ENCODE measurements at places on chromosomes 13 and 19. TPM values are rescaled to one million over a fixed set of nuclear protein-coding genes. Genes with fewer than 3 reads are reported as not detected.

GRCh38 chr13:73988461-73988860 is 145.7 kb downstream of the KLF12 start:
- H3K27me3 ChIP-seq: no peaks in the 10 kb centered on the region
- no peaks in the 10 kb centered on the region for H3K36me3 ChIP-seq
- no peaks in the 10 kb centered on the region for H3K4me1 ChIP-seq

DNA sequence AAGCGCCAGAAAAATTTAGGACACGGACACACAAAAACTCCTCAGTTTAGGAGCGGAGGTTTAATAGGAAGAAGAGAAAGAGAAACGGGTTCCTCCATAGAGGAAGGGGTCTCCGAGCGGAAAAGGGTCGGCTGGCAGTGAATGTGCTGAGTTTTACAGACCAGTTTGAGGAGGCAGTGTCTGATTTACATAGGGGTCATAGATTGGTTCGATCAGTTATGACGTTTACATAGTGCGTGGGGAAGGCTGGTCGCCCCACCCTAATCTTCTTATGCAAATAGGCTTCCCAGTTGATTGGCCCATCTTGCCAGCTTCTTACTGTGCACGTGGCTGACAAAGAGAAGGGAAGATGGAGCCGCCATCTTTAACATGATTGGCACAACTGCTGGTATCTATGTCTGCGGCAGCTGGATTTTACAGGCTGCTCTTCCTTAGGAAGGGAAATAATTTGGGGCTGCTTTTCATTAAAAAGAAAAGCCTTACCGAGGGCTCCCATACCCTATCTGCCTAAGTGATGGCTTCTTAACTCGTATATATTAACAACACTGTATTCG is 1.2 kb upstream of the ZNF225 start:
- H3K4me3 ChIP-seq: no peak overlapping the region
- peaks cover 16% of the 10 kb centered on the region for H3K4me1 ChIP-seq

GRCh38 chr13:65529541-65529940 is 1700.6 kb downstream of the PCDH9 start:
- H3K4me3 ChIP-seq: no peak overlapping the region
- no peak for DNase-seq
- no peak overlapping the region for H3K27ac ChIP-seq
- no peaks in the 10 kb centered on the region for H3K4me1 ChIP-seq
- H3K27me3 ChIP-seq: no peaks in the 10 kb centered on the region

DNA sequence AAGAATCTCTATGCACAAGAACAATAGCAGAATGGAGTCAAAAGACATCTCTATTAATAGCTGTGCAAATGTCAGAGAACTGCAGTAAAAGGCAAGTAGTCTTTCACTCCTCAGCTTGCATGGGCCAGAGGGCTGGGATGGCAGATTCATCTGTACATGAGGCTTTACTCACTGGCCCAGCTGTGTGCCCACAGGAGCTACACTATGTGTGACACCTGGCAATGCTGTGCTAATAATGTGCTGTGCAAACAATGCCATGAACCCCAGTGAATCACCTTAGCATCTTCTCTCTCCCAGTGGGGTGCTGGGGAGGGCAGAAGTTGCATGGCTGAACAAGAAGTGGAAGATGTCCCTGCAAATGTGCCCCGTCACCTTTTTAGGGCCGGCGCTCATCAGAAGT is 73.1 kb downstream of the KL start:
- H3K4me1 ChIP-seq: no peaks in the 10 kb centered on the region
- no peaks in the 10 kb centered on the region for H3K27me3 ChIP-seq
- no peaks in the 10 kb centered on the region for H3K36me3 ChIP-seq
- H3K4me3 ChIP-seq: no peak overlapping the region
- H3K27ac ChIP-seq: no peak overlapping the region

GRCh38 chr13:80086304-80086721 is 254.6 kb downstream of the SPRY2 start:
- no peaks in the 10 kb centered on the region for H3K27me3 ChIP-seq
- no peak for DNase-seq
- H3K4me3 ChIP-seq: no peak overlapping the region
- H3K27ac ChIP-seq: no peak overlapping the region
- no peaks in the 10 kb centered on the region for H3K4me1 ChIP-seq

DNA sequence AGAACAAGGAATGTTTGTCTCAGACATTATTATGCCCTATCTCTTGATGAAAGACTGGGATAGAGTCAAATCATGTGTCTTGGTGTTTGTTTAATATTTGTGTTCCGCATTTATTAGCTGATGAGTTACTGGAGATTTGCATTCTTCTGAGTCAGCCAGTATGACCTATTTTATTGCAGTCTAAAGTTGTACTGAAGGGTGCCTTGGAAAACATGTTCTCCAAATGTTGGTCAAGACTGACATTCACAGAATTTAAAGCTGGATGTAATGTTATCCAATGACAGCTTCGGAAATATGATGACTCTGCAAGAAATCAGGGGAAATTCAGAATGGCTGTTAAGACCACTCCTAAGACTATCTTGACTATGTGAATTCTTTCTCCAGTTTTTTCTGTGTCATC is 134.0 kb downstream of the KCNRG start:
- no peak for DNase-seq
- H3K27me3 ChIP-seq: no peaks in the 10 kb centered on the region
- H3K36me3 ChIP-seq: no peaks in the 10 kb centered on the region
- no peak overlapping the region for H3K4me3 ChIP-seq
- no peak overlapping the region for H3K27ac ChIP-seq

DNA sequence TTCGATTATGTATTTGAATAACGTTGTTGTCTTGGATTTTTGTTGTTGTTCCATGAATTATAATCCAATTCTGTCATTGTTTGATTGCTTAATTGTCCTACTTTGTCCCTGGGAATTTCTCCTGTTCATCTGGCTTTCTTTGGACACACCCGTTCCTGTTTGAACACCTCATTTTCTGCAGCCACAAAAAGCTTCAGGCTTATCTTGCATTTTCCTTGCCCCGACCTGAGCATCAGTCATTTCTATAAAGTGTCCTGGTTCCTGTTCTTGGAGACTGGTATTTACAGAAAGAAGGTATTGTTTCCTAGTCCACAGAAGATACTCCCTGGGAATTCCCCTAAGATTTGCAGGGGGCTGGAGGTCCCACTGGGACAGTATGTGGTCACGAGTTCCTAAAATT is 731.8 kb upstream of the ARGLU1 start:
- H3K4me3 ChIP-seq: no peak overlapping the region
- DNase-seq: no peak
- no peak overlapping the region for H3K27ac ChIP-seq
- H3K27me3 ChIP-seq: no peaks in the 10 kb centered on the region
- H3K36me3 ChIP-seq: no peaks in the 10 kb centered on the region

The SIGLEC9 gene
- 4.6 TPM for total RNA-seq

GRCh38 chr19:2374808-2375207 is 14.7 kb downstream of the TMPRSS9 start:
- H3K4me1 ChIP-seq: no peaks in the 10 kb centered on the region
- peaks cover 31% of the 10 kb centered on the region for H3K27me3 ChIP-seq
- H3K36me3 ChIP-seq: no peaks in the 10 kb centered on the region
- no peak overlapping the region for H3K4me3 ChIP-seq
- no peak for DNase-seq
- no peak overlapping the region for H3K27ac ChIP-seq

DNA sequence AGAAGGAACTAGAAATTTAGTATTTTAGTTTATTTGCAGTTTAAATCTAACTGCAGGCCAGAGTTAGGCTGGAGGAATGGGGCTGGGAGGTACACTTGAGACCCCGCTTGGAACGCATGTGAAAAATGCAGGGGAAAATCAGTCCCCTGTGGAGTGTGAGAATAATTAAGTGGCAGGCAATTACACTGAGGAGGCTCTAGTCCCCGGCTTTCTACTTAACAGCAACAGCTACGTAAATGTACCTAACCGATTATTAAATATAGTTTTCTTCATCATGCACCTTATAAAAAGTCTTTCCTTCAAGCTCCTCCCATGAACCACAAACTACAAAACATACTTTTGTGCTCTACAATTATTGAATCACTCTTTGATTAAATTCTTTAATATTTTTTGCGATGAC is 804 bp downstream of the ZNF708 start:
- peak overlapping the region; percentile 73 for H3K27ac ChIP-seq
- H3K36me3 ChIP-seq: peaks cover 20% of the 10 kb centered on the region
- no peak for DNase-seq
- H3K27me3 ChIP-seq: no peaks in the 10 kb centered on the region
- no peaks in the 10 kb centered on the region for H3K4me1 ChIP-seq
- peak overlapping the region; percentile 86 for H3K4me3 ChIP-seq

GRCh38 chr13:112374271-112374670 is 1.9 kb upstream of the SPACA7 start:
- no peak for DNase-seq
- no peaks in the 10 kb centered on the region for H3K27me3 ChIP-seq
- no peak overlapping the region for H3K4me3 ChIP-seq
- H3K4me1 ChIP-seq: no peaks in the 10 kb centered on the region
- no peak overlapping the region for H3K27ac ChIP-seq

- no peaks in the 10 kb centered on the region for H3K36me3 ChIP-seq
- no peak for DNase-seq
- no peaks in the 10 kb centered on the region for H3K27me3 ChIP-seq
- peak overlapping the region; percentile 53 for H3K27ac ChIP-seq
- H3K4me3 ChIP-seq: no peak overlapping the region
- peaks cover 41% of the 10 kb centered on the region for H3K4me1 ChIP-seq
Observed at GRCh38 chr13:51240958-51241357, 18.8 kb downstream of the FAM124A start.

DNA sequence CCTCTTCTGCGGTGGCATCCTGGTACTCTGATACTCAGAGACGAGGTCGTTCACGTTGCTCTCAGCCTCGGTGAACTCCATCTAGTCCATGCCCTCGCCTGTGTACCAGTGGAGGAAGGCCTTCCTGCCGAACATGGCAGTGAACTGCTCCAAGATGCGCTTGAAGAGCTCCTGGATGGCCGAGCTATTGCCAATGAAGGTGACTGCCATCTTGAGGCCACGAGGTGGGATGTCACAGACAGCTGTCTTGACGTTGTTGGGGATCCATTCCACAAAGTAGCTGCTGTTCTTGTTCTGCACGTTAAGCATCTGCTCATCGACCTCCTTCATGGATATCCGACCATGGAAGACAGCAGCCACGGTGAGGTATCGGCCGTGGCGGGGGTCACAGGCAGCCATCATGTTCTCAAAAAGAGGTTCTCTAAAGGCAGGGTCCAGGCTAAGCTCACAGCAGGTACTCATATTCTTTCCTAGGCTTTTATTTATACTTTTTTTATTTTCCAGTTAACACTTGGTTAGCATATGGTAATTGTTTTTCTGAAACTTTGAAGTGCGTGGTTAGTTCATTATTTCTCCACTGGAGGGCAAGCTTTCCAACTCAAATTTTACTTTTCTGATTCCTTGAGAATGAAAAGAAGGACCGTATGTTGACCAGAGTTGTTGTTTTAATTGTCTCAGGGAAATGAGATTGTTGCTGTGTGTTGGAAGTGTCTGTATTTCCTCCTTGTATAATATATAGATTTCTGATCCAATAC is 72.4 kb upstream of the RGCC start:
- no peaks in the 10 kb centered on the region for H3K36me3 ChIP-seq
- DNase-seq: no peak
- H3K27ac ChIP-seq: no peak overlapping the region
- H3K27me3 ChIP-seq: no peaks in the 10 kb centered on the region

DNA sequence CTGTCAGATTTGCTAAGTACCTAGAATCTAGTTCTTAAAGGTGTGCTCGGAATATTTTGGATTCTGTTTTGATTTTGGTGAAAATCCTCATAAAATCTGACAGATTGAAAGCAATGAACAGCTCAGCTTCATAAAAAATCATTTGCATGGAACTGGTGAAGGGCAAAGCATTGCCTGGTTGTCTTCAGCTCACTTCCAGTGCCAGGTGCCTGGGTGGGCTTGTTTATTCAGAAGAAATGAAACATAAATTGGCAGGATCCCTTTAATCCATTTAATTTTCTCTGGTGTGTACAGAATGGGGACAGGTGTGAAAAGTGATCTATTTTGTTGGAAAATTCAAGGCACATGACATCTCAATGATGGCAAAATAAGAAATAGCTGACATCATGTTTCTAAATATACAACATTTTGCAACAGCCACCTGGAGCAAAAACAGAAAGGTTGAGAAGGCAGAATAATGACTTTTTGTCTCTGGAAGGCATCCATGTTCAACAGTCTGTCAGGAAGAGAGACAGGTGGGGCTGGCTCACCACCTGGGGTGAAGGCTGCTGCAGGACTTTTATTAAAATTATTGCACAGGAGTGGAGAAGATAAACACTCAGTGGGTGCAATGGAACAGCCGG is 52.2 kb downstream of the RFC3 start:
- H3K36me3 ChIP-seq: no peaks in the 10 kb centered on the region
- no peak overlapping the region for H3K4me3 ChIP-seq
- no peak overlapping the region for H3K27ac ChIP-seq

- H3K27ac ChIP-seq: peak overlapping the region; percentile 12
- peaks cover 13% of the 10 kb centered on the region for H3K4me1 ChIP-seq
- H3K27me3 ChIP-seq: no peaks in the 10 kb centered on the region
Observed at GRCh38 chr19:19451429-19452242, 46.2 kb downstream of the GATAD2A start.

DNA sequence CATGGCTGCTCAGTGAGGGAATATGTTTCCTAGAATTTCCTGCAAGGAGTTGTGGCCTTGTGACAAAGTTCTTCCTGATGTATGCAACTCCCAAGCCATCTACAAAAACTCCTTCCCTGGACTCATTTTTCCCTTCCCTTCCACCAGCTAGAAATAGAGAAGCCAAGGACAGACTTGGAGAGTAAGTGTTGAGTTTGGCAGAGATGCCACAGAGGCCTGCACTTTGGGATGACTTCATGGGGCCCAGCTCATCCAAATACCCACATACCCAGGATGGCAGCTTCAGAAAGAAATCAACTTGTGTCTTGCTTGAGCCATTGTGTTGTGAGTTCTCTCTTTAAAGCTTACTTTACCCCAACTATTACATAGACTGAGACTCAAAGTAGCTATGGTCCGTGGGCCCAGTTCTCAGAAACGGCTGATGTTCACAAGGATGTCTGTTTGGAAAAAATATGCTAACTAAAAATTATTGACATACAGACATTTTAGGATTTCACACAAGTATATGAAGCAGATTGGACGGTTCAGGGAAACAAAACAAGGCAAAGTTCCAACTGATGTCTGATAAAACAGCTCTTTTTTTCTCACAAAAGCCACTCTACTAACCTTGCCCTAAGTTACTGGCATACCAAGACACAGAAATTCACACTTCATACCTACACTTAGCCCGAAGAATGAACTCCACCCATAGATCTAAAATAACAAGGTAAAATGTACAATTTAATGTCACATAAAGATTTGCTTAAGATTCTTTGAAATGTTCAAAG is 107.9 kb downstream of the NALCN start:
- no peak overlapping the region for H3K4me3 ChIP-seq
- no peaks in the 10 kb centered on the region for H3K27me3 ChIP-seq
- H3K36me3 ChIP-seq: no peaks in the 10 kb centered on the region
- H3K27ac ChIP-seq: no peak overlapping the region

DNA sequence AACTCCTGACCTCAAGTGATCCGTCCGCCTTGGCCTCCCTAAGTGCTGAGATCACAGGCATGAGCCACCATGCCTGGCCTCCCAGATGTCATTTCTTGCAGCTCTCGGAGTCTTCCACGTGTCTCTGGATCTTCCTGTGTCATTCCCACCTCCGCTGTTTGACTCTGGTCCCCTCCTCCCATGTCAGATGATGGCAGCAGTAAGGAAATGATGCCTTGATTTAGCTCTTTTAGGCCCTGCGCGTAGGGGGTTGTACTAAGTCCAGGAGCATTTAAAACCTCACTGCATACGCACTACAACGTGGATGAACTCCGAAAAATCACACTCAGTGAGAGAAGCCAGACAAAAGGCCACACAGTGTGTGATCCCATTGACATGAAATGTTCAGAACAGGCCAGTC is 113.1 kb downstream of the GNG7 start:
- no peak overlapping the region for H3K27ac ChIP-seq
- DNase-seq: no peak
- no peak overlapping the region for H3K4me3 ChIP-seq
- H3K27me3 ChIP-seq: no peaks in the 10 kb centered on the region
- peaks cover 11% of the 10 kb centered on the region for H3K4me1 ChIP-seq
- no peaks in the 10 kb centered on the region for H3K36me3 ChIP-seq
